ENCODE measurements at places on chromosomes 13 and 19. TPM values are rescaled to one million over a fixed set of nuclear protein-coding genes. Genes with fewer than 3 reads are reported as not detected.
A peak's percentile ranks its signal among the peaks of the same experiment; 100 is the strongest.

DNA sequence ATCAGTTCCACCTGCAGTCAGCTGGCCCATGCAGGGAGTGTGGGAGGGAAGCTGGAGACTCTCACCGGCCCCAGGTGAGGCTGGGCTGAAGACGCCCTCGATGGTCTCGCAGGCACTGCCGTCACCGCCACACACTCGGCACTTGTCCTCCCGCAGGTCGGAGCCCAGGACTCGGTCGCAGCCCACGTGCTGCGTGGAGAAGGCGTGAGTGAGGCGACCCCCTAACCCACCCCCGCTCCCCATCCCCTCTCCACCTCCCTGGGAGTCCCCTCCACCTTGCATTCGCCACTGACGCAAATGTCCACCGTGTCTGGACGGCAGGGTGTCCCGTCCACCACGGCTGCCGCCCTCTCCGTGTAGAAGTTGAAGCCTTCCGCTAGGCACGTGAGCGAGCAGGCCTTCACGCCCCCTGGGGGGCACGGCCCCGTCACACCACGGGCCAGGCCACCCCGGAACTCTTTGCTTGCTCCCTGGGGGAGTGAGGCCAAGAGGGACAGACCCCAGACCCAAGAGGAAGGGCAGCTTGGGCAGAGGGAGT is 12.0 kb upstream of the MYO1F start:
- DNase-seq = no peak

GRCh38 chr13:110336681-110337080 is 29.6 kb downstream of the COL4A2 start:
- no peak for DNase-seq

The ZNF304 gene
- 7.5 TPM for total RNA-seq

- no peak for DNase-seq
Measured at GRCh38 chr13:23610966-23611491, 40.8 kb downstream of the TNFRSF19 start.

- no peak for DNase-seq
Measured at GRCh38 chr19:13092606-13093235, 9.9 kb downstream of the LYL1 start.

DNA sequence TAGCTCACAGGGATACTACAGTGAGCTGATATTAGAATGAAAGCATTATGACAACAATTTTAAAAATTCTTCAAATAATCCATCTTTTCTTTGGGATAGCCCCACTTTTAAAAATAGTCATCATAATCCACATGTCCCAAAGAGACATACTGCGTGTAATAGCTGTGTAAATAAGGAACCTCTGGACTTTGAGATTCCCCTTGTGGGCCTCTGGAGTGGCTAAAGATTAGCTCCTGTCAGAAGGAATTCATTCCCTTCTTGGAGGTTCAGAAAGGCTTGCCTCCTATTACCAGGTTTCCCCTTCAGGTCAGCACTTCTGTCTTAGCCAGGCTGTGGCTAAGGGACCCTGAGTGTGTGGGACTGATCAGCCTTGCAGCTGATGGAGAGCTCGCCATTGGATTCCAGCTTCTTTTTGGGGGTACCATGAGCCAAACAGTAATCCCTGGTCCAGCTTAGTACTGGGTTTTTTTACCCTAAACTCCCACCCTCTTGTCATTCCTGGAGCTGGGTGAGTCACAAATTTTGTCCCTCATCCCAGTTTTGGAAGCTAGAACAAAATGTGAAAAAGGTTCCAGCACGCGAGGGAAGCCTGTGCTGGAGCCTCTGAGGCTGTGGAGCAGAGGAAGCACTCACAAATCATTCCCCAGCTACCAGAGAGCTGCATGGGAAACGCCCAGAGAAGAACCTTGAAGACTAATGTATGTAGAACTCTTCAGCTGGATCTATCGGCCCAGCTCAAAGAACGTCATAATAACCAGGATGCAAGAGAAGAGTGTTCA is 96.7 kb downstream of the RNASEH2B start:
- DNase-seq = peak; percentile 55

The ZNF813 gene
- total RNA-seq = 7.7 TPM

The RDH8 gene
- not detected for total RNA-seq

DNA sequence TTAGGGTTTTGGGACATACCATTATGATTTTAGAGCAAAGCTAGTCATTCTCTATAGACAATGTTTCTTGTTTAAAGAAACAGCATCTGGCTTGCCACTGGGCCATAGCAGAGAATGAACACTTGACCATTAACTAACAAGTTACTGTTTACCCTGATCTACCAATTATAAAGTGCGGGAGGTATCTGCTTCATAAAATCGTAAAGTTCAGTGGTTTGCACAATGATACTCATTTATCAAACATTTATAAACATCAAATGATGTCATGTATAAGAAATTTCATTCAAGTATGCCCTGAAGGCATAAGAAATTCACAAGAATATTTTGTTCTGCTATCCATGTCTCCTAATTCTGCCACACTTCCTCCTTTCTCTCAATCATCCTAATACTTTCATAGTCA is 139.2 kb downstream of the PCDH20 start:
- no peak for DNase-seq

DNA sequence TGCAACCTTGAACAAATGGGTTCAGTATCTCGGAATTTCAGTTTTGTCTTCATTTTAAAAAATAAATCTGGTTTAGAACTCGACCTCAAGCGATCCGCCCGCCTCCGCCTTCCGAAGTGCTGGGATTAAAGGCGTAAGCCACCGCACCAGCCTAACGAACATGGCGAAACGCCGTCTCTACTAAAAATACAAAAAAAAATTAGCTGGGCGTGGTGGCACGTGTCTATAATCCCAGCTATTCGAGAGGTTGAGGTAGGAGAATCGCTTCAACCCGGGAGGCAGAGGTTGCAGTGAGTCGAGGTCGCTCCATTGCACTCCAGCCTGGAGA is 571 bp downstream of the ZNF302 start:
- DNase-seq = no peak

DNA sequence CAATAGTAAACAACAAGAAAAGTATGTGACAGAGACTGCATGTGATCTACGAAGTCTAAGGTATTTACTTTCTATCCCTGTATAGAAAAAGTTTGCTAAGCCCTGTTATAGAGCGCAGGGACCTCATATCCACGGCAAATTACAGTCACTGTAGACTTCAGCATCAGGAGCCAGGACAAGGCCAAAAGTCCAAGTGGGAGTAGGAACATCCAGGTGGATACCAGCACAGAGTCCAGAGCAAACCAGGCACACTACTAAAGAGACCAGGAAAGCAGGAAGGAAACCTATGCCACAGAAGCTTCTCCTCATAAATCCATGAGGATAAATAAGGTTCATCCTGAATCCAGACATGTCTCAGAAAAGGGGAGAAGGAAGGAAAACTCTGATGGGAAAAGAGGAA is 342.2 kb upstream of the HTR2A start:
- peak; percentile 14 for DNase-seq

DNA sequence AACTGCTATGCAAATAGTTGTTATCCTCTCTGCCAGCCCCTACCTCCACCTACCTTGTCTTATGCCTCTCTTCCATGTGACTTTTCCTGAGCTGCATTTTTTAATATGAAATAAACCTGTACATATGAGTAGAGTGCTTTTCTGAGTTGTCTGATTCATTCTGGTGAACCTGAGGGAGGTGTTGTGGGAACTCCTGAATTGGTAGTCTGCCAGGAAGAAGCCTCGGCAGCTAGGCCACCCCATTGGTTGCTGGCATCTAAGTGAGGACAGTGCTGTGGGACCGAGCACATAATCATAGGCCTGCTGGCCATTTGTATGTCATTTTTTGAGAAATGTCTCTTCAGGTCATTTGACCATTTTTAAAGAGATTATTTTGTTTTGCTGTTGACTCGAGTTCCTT is 1146.8 kb downstream of the UQCRFS1 start:
- no peak for DNase-seq

The RASGRP4 gene
- 0.07 TPM for total RNA-seq

The PCDH9 gene
- 16.2 TPM for total RNA-seq

GRCh38 chr13:112837371-112838037 is 131.5 kb upstream of the MCF2L start:
- no peak for DNase-seq

DNA sequence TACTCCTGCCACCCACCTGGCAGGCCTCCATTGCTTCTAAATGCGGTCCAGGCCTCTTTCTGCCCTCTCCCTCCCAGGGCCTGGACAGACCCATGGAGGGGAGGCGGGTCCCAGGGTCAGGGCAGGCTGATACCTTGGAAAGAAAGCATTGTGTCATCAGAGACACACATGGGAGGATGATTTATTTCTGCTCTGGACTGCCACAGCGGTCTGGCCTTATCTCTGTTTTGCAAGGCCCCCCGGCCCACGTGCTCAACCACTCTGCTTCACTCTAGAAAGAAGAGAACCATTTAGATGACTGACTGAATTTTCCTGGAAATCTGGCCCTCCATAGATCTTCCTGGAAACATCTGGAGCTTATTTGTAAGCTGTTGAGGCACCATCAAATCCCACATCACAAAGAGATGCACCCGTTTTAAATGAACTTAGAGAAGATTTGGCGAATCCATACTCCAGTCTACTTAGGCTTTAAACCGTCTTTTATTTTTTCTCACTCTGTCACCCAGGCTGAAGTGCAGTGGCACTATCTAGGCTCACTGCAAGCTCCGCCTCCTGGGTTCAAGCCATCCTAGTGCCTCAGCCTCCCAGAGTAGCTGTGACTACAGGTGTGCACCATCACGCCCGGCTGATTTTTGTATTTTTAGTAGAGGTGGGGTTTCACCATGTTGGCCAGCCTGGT is 48.3 kb upstream of the URI1 start:
- peak; percentile 32 for DNase-seq

The ZNF221 gene
- 7.1 TPM for total RNA-seq

The S1PR2 gene
- total RNA-seq = 14.9 TPM

GRCh38 chr13:44051918-44052675 is 172.4 kb downstream of the LACC1 start:
- peak; percentile 51 for DNase-seq

The GIPR gene
- total RNA-seq = 1.8 TPM

DNA sequence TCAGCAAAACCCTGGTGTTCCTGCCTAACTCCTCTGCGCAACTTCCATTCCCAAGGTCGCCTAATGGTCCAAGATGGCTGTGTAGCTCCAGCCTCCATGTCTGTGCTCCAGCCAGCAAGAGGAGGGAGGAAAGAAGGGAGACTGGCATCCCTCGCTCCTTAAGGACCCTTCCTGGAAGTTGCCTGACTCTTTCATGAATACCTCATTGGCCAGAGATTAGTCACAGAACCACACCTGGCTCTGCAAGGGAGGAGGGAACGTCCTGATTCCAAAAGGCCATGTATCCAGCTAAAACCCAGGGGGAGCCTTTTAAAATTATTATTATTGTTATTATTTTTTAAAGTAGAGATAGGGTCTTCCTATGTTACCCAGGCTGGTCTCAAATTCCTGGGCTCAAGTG is 4.8 kb downstream of the KCNK6 start:
- DNase-seq = no peak

- DNase-seq = no peak
Measured at GRCh38 chr13:33518452-33518851, 232.9 kb upstream of the STARD13 start.

- no peak for DNase-seq
Measured at GRCh38 chr13:31069808-31070534, 91.7 kb downstream of the HSPH1 start.

The UGGT2 gene
- total RNA-seq = 59.2 TPM

GRCh38 chr13:75803164-75803611 is 167.1 kb downstream of the LMO7 start:
- no peak for DNase-seq

DNA sequence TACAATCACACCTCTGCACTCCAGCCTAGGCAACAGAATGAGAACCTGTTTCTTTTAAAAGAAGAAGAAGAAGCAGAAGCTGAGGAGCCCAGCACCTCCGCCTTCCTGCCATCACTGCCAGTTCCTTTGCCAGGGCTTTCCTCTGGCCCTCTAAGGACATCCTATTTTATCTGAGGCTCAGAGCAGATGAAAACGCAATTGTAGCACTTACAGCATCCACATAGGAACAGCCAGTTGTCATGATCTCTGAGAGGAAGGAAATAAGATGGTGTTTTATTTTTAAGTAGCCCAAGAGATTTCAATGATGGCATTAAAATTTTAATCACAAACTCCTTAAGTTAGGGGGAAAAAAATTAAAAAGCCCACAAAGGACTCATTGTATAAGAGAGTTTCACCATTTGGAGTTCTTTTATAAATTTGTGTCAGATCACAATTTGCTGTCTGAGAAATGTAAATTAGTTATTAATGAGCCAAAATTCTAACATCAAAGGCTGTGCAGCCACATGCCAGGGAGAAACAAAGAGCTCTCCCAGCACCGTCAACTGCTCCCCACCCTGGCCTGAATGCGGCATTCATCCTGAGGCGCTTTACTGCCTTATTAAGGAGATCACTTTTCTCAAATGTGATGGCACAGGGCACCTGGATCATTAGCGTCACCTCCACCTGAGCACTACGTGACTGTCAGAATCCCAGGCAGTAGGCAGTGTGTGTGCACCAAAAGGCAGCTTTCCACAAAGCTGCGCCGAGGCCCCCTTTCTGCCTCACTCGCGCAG is 393.0 kb downstream of the FOXO1 start:
- DNase-seq = no peak

- DNase-seq = no peak
Measured at GRCh38 chr19:17475541-17476115, 5.3 kb downstream of the SLC27A1 start.

- DNase-seq = no peak
Measured at GRCh38 chr13:27081893-27082679, 89.5 kb downstream of the USP12 start.

GRCh38 chr19:7539827-7540425 is 4.4 kb downstream of the PNPLA6 start:
- DNase-seq = no peak

The CFAP97D2 gene
- total RNA-seq = not detected

The TNFSF13B gene
- 0.48 TPM for total RNA-seq

The STAP2 gene
- 27.5 TPM for total RNA-seq

The SLC25A41 gene
- total RNA-seq = 0.27 TPM

- DNase-seq = peak; percentile 32
Measured at GRCh38 chr19:31378404-31378803, 29.2 kb upstream of the TSHZ3 start.

The URI1 gene
- total RNA-seq = 63.6 TPM

The FREM2 gene
- 21.2 TPM for total RNA-seq

Measured in hepatocyte (in vitro differentiated cells).